MG63 (cell line): ENCODE measurements at places on chromosomes 2 and 18.

- peak; percentile 67 for DNase-seq
Observed at GRCh38 chr2:23803965-23804542, 122.9 kb downstream of the ATAD2B start.

- DNase-seq, result no peak
Observed at GRCh38 chr2:17536416-17536815, 4.1 kb upstream of the VSNL1 start.

DNA sequence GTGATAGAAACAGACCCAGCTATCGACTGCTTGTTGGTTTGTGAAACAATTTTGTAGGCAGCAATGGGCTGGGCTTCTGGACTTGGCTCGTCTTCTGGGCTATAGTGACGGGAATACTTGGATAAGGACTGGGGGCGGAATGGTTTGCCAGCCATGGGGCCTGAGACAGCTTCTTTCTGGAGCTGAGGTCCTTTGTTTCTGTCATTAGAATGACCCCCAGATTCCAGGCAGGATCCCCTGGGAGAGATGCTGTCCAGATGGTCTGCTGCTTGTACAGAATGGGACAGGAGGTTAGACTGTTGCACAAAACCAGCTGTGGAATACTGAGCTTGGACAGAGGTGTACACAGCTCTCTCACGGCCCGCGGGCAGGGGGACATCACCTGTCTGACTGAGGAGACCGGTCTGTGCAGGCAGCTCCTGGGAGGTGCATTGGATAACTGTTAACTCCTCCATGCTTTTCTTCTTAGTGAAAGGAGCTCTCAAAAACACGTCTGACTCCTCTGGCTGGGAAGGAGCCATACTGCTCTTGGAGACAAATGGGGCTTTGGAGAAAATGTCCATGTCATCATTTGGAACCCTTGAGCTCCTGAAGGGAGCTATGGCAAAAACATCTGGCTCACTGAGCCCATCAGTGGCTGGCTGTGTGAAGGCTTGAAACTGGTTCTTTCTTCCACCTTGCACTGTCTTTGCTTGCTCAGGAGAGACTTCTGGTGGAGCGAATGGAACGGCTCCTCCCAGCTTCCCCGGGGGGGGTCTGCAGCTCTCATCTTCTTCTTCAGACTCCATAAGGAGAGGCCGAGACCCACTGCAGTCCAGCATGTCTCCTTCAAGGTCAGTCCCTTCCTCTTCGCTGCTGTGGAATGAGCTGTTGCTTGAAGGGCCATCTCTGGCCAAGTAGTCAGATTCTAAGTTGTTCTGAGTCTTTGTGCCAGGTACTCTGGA, 28.6 kb upstream of the NFU1 start:
- no peak for DNase-seq

DNA sequence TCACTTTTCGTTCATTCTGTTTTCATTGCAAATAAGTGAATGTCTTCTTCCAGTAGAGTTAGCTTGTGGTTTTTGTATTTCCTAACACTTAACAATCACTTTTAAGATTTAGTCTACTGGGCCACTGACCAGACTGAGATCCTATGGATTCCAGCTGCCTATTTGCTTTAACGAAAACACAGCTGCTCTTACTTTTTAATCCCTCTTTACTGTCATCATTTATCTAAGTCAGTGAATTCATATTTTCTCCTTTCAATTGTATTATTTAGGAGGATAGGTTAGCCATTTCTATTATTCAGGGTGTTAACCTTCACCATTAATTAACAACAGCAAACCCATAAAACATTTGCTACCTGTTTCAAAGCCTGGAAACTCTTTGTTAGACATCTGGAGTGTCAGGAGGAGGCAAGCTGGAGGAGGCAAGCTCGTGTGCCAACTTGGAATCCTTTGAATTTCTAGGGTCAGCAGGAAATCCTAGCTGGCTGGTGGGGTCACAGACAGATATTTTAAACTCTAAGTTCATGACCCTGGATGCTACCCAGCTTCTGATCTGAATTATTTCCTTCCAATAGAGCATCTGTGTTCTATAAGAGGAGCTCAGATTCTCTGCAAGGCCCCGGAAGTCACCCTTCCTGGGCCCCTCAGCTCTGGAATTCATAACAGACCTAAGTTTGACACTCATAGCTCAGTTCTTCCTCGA, 385.3 kb downstream of the RBM43 start:
- no peak for DNase-seq

- DNase-seq, result no peak
Observed at GRCh38 chr2:108165729-108166128, 74.0 kb upstream of the SULT1C3 start.

- DNase-seq, result no peak
Observed at GRCh38 chr18:4658804-4659203, 203.7 kb upstream of the DLGAP1 start.

DNA sequence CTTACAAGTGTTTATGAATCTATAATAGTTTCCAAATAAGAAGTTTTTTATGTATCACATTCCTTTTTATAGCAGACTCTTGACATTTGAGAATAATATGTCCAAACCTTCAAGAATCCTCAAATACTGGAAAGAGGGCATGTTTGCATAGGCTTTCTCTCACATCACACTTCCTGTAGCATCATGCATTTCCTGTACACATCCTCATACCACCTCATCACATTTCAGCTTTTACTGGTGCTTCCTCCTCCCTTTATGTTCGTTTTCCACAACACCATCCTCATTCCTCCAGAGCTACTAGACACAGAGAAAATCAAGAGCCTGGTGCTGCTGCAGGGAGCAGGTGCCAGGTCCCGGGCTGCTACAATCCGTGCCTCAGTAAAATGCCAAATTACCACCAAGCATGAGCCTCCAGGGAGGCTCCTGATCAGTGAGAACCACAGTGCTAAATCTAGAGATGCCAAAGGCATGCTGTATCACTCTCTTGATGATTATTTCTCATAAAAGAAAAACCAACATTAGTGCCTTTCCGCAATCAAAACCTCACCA, 137.7 kb upstream of the CYP1B1 start:
- no peak for DNase-seq

- DNase-seq, result peak; percentile 77
Observed at GRCh38 chr2:203328760-203329540, 756 bp downstream of the ABI2 start.
